ENCODE measurements at places on chromosomes 5 and 9.

DNA sequence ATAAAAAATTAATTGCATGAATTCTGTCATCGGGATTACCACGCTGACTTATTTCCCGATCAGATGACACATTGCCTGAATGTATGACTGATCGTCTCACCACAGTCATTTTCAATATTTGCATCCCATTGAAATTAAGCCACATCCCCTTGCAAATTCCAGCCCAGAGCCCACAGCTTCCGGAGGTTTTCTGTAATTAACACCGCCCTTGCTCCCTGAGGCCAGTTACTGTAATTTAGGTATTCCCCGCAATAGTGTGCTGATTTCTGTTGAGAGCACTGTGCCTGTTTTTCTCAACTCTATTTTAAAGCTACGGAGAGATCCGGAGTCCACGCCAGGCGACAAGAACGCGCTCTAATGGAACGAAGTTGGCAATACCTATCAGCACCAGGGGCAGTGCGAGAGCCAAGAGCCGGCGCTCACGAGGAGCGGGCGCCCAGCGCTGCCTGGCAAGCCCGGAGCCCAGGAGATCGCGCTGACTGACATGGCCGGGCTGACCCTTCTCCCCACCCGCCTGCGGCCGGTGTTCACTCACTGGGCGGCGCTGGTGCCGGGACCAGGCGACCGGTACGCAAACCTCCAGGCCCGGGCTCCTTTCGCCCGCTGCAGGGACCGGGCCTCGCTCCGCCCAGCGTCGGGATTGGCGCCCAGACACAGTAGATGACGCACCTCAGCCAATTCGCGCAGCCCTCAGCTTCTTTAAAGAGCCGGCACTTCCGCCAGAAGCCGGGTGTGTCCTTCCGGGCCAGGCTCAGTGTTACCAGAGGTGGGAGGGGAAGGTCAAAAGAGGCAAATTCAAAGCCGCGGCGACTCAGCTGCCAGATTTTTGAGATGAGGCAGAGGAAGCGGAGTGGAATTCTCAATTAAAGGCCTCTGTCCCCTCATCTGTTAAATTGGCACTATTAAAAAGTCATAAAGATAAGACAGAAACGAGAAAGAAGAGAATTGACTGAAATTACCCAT lies at the start of gene PLGRKT:
PLGRKT (minus strand) TSS at position 672 of the 963 bp plus-strand sequence. CDS start 5,948 bp downstream, outside the sequence.
- DNase-seq = peak; percentile 98

- no peak for DNase-seq
Measured at GRCh38 chr5:158477214-158477613, 618.3 kb upstream of the CLINT1 start.

DNA sequence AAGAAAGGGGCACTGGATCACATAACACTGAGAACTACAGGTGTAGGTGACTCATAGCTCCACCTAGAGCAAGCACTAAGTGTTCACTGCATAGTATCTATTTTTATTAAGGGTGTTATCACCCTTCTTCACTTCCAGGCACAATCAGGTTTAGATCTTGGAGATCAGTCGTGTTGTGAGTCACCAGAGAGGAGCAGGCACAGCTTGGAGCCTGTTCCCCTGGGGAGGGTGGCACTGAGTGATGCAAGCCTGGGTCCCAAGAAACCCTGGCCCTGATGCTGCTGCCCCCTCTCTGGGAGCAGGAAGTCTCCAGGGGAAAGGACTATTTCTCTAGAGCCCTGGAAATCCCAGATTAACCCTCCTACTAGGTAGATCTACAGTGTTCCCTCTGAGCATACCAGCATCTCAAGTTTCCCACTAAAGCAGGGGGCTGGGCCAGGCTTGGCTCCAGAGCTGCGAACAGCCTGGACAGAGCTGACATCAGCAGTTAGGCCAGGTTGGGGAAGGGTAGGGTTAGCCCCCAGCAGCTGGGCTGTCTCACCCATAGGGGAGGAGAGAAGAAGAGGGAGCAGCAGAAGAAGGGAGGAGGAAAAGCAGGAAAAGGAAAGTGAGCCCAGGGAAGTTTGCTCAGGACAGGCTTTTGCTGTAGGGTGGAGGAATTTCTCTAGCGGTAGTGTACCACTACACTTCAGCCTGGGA lies 28.1 kb upstream of the SPINK4 start:
- no peak for DNase-seq

GRCh38 chr9:136835162-136835931 lies 6.9 kb upstream of the AJM1 start:
- no peak for DNase-seq

DNA sequence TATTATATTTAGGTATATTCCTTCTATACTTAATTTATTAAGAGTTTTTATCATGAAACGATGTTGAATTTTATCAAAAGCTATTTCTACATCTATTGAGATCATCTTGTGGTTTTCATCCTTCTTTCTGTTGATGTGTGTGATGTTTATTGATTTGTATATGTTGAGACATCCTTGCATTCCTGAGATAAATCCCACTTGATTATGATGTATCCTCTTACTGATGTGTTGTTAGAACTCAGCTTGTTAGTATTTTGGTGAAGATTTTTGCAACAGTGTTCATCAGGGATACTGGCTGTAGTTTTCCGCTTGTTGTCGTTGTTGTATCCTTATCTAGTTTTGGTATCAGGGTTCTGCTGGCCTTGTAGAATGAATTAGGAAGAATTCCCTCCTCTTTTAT lies 213.6 kb downstream of the GDNF start:
- DNase-seq = no peak

- no peak for DNase-seq
Measured at GRCh38 chr5:116071211-116071610, 13.6 kb upstream of the COMMD10 start.

- DNase-seq = no peak
Measured at GRCh38 chr5:155189981-155190380, 176.4 kb downstream of the KIF4B start.

DNA sequence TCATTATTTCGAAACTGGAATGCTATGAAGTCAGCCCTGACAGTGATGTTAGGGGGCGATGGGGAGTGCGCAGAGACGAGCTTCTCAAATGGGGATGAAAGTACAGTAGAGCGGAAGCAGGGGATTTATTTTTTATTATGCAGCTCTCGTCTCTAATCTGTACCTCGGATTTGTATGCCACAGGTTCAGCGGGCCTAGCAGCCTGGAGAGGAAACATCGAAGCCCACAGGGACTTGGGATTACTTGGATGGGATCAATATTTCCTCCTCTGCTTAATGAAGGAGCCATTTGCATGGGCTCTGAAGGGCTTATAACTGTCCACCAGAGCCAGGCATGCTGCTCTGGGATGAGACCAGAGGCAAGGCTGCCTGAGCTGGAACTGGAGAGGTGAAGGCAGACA lies 133.5 kb upstream of the RAPGEF1 start:
- DNase-seq = peak; percentile 33

DNA sequence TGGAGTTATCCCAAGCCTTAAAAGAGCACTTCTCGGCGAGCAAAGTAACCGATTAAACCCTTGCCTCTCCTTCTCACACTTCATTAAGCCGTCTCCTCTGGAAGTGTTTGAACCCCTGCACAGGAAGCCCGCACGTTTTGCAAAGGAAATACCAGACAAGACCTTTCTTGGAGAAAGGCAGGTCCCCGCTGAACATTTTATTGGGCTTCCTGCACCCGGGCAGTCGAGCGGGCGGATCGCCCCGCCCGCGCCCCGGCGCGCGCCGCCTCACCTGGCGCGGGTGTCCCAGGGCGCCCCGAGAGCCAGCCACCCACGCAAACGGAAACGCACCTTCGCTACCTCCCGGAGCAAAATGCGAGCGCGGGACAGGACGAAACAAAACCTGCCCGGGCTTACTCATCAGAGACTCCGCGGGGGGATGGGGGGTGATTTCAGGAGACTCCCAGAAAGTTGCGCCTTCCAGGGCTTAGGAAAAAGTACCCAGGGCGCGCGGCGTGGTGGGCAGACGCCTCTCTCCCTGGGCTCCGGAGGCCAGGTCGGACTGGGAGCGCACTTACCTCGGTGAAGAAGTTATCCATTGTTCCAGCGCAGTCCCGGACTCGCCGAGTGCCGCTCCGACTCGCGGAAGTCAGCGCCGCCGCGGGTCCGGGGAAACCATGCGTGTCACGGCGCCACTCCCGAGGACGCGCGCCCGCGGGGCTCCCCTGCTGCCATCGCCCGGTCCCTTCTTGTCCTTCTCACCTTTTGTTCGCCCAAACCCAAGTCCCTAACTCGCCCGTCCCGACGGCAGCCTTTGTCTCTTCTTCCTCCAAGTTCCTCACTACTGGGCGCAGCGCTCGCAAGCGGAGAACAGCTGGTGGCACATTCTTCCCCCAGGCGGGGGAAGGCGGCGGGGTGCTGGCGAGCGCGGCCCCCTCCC lies 598 bp downstream of the MYO10 start:
- peak; percentile 90 for DNase-seq

DNA sequence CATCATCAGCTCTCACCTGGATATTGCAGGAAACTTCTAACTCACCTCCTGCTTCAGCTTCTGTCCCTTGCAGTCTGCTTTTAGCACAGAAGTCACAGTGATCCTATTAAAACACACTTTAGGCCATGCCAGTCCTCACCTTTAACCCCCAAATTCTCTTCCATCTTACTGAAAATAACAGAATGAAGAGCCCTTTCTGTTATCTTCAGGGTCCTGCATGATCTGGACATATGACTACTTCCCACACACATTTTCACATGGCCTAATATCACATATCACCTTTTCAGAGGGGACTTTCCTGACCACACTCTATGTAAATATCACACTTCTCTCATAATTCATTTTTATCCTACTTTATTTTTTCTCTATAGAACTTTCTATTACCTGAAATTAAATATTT lies 550.6 kb upstream of the CLINT1 start:
- DNase-seq = no peak

DNA sequence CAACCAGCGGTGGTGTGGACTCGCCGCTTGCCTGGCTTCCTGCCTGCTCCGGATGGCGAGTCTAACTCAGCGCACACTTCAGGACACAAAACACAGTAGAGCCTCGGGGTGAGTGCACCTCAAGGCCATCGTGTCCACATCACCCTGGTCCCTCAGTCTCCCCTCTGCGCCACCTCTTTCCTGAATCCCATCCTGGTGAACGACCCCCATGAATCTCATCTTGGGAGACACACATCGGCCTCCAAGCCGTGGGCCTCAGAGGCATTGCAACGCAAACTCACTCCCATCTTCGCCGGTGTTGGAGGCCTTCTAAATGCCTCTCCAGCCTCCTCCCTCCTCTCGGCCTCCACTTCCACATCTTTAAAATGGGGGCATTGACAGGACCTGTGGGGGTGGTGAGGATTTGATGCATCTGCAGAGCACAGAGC lies 124.3 kb downstream of the COL23A1 start:
- DNase-seq = peak; percentile 80

DNA sequence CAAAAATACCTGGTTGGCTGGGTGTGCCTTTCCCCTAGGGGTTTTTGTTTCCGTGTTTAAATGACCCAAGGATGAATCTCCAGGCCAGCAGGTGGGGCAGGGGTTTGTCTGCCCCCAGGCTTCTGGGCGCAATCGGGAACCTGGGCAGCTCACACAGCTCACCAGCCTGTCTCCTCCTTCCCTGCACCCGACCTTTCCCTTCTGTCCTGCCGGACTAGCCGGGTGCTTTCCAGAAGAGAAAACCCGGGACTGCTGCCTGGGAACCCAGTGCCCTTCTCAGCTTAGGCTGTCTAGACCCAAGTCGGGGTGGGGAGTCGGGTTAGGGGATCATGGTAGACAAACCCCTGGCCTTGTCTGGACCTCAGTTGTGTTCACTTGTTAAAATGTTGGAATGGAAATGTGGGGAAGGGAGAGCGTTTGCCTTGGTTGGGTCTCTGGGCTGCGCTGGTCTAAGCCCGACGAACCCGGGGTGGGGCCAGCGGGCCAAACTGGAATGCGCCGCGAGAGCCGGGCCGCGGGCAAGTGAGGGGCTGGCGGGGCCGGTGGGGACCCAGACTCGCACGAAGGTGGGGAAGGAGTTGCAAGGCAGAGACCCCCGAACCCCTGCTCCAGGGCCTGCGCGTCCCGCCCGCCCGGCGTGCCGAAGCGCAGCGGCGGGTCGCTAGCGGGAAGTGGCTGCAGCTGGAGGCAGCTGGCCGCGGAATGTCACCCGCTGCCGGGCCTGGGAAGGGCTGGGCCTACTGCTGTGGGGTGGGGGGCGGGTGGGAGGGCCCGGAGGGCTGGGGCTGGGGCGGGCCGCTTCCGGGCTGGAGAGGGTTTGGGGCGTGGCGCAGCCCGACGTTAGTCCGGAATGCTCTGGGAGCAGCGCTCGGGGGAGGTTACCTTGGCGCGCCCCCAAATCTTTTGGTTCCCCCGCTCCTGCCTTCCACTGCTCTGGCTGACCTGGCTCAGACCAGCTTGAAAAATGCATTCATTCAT lies 84.6 kb downstream of the DAB2IP start:
- peak; percentile 92 for DNase-seq

DNA sequence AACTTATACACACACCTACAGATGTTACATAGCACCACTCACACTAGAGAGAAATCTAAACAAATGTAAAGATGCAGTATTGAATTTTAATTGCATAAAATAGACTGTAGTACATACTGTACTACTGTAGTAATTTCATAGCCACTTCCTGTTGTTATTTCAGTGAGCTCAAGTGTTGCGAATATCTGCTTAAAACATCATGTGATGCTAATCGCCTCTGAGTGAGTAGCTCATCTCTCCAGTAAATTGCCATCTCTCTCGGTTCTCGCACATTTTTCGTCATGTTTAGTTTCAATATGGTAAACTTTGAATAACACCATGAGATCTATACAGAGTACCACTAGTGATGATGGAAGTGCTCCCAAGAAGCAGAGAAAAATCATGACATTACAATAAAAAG lies 22.0 kb upstream of the ARHGEF28 start:
- no peak for DNase-seq

GRCh38 chr5:147388184-147389108 lies 121.4 kb downstream of the DPYSL3 start:
- no peak for DNase-seq

DNA sequence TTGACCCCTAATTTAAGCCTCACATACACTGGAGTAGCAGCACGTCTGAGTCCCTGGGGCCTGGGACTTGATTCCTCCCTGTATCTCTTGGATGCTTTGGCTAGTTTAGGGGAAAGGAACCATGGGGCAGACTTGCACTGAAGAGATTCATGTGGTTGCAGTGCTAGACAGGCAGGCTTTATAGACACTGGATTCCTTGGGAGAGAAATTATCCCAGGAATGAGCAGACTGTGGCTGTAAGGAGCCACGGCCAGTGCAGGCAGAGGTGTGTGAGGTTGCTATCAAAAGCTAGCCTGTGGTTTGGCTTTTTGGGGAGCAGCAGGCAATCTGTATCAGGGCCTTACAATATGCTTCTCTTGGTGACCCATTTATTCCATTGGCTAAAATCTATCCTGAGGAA lies 20.5 kb upstream of the PITX1 start:
- no peak for DNase-seq

GRCh38 chr5:374631-375335 lies 53.3 kb downstream of the AHRR start:
- peak; percentile 81 for DNase-seq

GRCh38 chr5:172311605-172312004 lies 28.0 kb upstream of the UBTD2 start:
- no peak for DNase-seq

GRCh38 chr5:68405026-68405684 lies 189.6 kb downstream of the PIK3R1 start:
- no peak for DNase-seq

- no peak for DNase-seq
Measured at GRCh38 chr5:130871346-130872086, 293.5 kb downstream of the HINT1 start.

Measured in mesenteric fat pad (tissue), 1 donor.